ENCODE measurements at places on chromosomes 3 and 15.

- DNase-seq: no peak
Measured at GRCh38 chr3:149198611-149199010, 23.0 kb downstream of the CP start.

DNA sequence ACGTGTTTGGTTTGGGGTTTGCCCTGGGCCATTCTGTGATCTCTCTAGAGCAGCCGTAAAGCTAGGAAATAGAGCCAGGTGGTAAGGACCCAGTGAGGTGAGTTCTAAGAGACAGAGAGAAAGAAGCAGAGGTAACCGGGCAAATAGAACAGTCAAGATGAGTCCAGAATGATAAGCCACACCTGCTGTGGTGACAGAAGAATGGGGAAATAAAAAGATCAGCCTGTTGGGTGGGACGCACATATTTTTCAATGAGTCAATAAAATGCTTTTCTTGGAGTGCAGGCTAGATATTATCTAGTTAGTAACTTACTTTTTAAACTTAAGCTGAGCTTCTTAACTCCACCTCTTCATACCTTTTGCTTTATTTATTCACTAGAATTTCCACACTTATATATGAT is 135.0 kb downstream of the NFKBIZ start:
- no peak for DNase-seq

DNA sequence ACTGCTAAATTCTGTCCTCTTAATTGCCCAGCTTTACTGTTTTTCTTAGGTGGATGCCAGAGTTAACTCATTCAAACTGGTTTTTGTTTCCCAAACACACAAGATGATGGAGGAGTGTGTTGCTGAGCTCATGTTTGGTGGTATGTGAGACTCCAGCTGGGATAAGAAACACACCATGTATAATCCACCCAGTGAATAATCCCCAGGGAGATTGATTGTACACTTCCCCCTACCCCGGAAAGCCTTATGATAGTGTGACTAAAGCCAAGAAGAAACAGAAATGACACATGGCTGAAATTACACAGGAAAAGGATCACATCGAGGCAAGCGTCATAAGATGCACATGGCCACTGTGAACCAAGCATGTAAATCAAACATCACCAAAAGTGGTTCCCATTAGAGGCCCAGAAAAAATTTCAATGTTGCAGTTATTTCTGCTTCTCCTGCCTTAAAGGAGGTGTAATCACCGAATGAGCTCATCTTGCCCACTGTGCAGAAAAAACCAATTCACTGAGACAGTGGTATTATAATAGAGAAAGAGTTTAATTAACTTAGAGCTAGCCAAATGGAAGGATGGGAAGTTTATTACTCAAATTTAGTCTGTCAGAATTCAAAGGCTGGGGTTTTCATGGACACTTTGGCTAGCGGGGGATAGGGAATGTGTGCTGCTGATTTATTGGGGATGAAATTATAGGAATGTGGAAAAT is 56.7 kb upstream of the MAGI1 start:
- DNase-seq: no peak

DNA sequence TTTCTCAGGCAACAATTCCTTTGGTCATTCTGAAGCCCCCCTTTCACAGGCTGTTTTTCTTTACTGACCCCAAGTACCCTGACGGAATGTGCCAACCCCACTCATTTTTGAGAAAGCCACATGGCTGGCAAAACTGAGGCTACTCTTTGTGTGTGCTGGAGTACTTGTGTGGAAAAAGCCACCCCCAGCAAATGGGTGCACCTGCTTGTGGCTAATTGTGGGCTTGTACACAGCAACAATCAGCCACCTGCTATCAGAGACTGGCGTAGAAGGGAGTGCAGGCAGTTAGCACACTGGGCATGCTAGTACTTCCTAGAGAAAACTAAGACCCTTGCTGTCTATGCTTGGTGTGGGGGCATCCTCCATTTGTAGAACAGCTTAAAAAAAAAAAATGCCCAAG is 110.1 kb upstream of the LMOD3 start:
- DNase-seq: no peak

- DNase-seq: no peak
Measured at GRCh38 chr15:48681353-48681752, 35.8 kb upstream of the FBN1 start.

DNA sequence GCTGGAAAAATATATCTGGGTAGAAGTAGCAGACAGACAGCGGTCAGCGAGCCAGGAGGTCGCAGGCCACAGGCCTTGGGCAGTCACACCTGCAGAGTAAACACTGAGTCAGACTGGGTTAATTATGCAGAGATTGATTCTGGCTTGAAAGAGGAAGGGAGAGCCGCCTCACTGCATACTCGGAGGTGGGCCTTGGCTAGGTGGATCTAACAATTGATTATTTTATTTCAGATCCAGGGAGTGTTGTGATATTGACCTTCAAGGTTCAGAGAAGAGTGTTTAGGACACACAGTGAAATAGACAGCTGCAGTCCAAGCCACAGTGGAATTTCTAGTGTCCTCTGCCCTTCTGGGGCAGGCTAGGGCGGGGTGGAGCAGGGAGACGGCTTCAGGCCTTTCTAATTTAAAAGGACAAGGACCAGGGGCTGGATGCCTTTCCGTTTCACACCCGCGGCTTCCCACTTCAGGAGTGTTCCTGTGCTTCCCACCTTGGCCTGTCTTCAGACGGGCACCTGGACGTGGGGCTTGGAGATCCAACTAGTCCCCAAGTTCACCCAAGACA is 237.3 kb downstream of the XXYLT1 start:
- DNase-seq: no peak

DNA sequence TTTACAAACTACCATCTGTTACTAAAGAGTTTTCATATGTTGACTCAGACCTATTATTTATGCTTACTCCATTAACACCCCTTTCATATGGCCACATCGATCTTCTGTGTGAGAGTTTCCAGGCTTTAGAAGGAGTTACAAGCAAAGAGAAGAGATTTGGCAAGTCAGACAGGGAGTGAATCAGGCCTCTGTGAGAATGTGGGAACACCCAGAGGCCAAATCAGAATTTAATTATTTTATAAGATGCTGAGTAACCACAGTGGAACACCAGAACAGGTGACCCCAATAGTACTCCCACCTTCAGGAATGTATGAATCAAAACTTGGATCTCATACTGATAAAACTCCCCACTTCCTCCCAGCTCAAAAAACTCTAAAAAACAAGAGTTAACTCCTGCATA is 42.0 kb downstream of the IFT57 start:
- no peak for DNase-seq

DNA sequence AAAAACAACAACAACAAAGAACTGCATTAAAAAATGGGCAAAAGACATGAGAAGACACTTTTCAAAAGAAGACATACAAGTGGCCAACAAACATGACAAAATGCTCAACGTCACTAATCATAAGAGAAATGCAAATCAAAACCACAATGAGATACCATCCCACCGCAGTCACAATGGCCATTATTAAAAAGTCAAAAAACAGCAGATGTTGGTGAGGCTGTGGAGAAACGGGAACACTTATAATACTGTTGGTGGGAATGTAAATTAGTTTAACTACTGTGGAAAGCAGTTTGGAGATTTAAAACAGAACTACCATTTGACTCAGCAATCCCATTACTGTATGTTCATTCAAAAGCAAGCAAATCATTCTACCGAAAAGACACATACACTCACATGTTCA is 15.1 kb downstream of the EIF1B start:
- DNase-seq: no peak

DNA sequence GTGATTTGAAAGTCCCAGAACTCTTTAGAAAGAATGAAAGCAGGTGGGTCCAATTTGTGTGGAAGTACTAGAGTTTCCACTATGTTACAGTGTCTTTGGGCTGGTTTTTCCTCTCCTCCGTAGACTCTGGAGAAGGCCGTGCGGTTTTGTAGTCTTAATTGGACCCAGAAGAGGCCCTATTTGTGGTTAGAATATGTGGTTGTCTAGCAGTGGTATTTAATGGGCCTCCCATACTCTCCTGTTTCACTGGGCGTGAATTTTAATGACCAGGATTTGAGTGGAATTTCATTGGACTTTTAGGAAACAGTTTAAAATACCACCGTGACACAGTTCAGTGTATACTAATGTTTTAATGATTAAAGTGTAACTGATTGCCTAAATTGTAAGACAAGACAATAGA is 182.3 kb downstream of the BBX start:
- DNase-seq: no peak

- no peak for DNase-seq
Measured at GRCh38 chr3:38133209-38133556, 3.7 kb downstream of the ACAA1 start.

- DNase-seq: no peak
Measured at GRCh38 chr3:135311699-135312098, 516.6 kb downstream of the EPHB1 start.

- DNase-seq: no peak
Measured at GRCh38 chr3:133413161-133414020, 13.5 kb downstream of the BFSP2 start.

GRCh38 chr3:185528532-185528931 is 23.9 kb downstream of the LIPH start:
- no peak for DNase-seq

DNA sequence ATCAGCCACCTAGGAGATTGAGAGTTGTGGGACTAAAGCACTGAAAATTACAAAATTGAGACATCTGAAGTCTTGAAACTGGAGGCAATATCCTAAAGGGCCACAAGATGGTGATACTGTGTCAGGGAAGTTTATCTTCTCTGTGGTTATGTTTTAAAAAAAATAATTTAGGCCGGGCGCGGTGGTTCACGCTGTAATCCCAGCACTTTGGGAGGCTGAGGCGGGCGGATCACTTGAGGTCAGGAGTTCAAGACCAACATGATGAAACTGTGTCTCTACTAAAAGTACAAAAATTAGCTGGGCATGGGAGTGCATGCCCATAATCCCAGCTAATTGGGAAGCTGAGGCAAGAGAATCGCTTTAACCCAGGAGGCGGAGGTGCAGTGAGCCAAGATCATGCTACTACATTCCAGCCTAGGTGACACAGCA is 17.9 kb upstream of the NIT2 start:
- DNase-seq: no peak

DNA sequence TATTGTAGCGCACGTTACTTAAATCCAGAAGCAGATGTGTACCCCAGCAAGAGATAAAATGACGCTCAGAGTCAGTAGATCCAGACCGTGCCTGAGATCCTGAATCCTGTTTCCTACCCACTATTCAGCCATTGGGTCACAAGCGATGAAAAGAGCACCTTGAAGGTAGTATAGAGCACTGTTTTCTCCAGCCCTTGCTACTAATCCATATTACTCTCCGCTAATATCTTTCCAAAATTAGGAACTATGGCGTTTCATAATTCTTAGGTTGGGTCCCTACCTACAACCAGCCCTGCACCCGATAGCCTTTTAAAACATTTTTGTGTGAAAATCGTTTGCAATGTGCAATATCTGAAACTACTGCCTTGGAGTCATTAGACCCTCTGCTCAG is 596 bp downstream of the BTD start:
- no peak for DNase-seq

DNA sequence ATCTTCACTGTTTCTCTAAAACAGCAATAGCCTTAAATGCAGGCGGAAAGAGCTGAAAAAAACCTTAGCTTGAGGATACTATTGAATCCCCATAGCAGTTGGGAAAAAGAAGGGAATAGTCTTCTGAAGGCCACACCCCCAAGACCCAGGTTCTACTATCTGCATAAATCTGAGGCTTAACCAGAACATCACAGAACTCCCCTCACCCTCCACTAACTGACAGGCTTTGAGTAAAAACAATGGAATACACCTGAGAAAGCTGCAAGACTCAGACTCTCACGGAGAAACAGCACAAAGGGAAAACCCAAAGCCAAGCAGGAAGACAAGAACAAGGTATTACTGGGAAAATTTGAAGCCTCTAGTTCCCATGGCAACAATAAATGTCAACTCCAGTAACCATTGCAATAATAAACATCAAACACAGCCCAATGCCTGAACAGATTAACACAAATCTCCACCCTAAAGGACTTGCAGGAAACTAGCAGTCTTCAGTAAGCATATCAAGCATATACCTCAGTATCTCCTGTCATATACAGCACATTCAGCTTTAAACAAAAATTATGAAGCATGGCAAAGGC is 56.4 kb downstream of the TMCC1 start:
- no peak for DNase-seq

- DNase-seq: no peak
Measured at GRCh38 chr3:134374105-134374790, at the start of gene AMOTL2. Gene AMOTL2, minus strand, starts transcription at chr3:134374447. Its CDS starts 3,014 bp downstream, at chr3:134371433.

DNA sequence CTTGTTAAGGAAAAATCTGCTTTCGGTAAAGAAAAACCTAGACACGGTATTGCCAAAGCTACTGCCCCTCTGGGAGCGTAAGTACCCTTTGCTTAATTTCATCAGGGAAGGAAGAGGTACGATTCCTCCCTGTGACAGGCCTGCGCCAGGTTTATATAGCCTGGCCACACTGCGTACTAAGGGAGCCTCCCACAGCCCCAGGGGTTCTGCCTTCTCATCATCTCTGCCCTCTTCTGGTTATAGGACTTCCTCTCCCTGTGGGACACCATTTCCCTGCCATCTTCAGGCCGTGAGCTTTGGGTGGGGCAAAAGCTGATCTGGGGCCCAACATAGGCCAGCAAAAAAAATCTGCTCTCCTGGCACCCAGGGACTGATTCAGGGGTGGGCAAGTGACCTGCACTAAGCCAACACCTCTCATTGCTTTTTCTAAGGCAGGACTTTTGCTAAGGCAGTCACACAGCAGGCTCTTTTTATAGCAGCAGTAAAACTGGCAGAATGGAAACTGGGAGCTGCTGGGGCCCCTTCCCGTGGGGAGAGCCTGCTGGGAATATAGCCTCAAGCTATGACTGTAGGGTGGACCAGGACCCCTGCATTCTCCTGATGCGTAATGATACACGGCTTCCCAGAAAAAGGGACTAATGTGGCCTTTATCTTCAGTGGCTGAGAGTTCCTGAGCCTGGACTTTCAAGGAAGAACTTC is 76.2 kb downstream of the PRICKLE2 start:
- DNase-seq: no peak

DNA sequence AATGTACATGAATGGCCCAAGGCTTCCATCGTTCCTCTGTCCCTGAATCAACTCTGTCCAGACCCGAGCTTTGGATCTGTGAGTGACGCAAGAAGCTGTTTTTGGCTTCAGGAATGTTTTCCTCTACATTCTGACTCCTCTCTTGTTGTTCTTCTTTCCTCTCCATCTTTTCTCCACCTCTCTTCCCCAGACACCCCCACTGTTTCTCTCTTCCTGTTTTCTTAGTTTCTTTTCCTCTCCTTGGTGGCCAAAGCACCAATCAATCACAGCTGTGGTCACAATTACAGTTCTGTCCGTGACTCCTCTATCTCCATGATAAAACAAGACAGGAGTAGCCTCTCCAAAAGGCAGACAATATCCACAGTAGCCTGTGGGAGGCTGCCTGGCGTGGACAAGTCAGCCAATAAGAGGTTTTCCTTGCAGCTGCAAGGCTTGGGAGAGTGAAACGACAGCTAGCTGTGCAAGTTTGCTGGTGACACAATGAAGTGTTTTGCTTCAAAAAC is 4.9 kb upstream of the TMEM212 start:
- DNase-seq: no peak

- no peak for DNase-seq
Measured at GRCh38 chr3:71397046-71397445, 186.5 kb downstream of the FOXP1 start.
